Activated CD4-positive, alpha-beta T cell treated with anti-CD3 and anti-CD28 coated beads for 36 hours (primary cell): ENCODE measurements at places on chromosomes 16 and 17.

DNA sequence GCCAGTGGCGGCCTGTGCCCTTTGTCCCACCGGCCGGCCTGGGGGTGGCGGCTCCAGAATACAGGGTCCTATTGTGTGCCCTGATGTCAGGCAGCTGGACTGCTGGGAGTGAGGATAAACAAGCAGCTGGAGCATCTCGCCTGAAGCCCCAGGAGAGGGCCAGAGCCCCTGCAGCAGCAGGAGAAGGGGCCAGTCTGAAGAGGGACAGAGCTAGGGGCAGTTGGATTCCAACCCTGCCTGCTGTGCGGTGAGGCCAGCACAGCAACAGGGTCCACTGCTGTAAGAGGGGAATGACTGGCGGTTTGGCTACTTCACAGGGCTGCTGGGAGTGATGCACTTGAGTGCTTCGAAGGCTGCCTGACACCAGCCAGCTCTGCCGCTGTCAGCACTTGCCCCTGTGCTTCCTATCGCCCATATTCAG, 25.0 kb downstream of the RAB11FIP4 start:
- no peak for DNase-seq

- DNase-seq = no peak
Measured at GRCh38 chr17:75799402-75799801, 14.8 kb downstream of the UNK start.

GRCh38 chr17:2704890-2705248, 6.7 kb downstream of the CLUH start:
- DNase-seq = no peak

DNA sequence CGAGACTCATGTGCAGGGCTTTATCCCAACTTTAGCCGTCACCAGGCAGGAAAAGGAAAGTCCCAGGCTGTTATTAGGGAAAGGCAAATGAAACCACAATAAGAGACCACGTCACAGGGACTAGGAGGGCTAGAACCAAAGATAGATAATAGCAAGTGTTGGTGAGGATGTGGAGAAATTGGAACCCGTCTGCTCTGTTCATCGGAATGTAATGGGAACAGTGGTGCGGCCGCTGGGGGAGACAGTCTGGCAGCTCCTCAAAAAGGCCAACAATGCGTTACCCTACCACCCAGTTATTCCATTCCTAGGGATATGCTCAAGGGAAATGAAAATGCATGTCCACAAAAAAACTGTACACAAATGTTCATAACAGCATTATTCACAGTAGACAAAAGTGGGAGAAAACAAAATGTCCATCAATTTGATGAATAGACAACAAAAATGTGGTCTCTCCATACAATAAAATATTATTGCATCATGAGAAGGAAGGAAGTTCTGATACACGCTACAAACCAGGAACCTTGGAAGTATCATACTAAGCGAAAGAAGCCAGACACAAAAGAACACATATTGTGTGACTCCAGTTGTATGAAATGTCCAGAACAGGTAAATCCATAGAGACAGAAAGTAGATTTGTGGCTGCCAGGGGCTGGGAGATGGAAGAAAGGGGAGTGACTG, 19.5 kb upstream of the USP10 start:
- DNase-seq = no peak

- peak; percentile 66 for DNase-seq
Measured at GRCh38 chr16:50274326-50275097, 8.2 kb downstream of the ADCY7 start.

DNA sequence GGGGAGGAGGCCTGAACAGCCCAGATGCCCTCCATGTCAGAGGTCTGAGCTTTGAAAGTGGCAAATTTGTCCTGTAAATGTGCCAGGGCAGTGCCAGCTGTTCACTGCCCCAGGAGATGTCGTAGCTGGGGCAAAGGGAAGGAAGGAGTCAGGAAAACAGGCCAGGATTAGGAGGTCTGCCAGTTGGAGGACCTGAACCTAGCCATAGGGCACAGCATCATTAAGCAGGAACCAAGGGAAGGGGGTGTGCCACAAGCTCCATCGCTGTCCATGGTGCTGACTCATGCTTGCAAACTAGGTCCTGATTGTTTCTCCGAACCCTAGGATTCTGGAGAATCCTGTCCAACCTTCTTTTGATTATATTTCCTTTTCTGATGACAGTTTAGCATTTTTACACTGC, 124.2 kb downstream of the TMEM132E start:
- peak; percentile 60 for DNase-seq

DNA sequence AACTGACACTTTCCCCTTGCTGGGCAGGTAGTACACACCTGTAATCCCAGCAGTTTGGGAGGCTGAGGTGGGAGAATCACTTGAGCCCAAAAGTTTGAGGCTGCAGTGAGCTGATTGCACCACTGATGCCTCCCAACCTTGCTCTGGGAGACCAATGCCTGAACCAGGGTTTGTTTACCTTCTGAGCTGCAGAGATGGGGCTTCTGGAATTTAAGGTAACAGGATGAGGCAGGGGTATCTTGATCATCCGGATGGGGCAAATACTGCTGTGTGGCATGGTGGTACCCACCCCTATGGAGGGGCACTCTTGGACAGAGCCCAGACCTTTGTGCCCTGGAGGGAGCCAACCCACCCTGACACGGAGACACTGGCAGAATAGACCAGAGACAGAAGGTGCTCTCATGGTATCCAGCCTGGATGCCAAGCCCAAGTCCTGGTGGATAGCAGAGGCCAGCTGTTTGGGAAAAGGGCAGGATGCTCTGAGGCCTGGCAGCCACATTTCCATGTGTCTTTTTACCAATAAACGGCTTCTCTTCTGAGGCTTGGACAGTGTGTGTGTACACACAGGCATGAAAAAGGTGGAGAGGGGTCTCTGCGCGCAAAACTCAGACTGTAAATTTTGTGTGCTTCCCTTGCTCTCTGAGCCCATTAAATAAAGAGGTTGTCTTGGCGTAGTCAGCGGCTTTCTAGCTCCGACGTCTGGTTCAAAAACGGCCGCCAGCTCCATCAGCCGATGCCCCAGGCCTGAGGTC, 4.4 kb downstream of the ZNF48 start:
- DNase-seq = no peak

DNA sequence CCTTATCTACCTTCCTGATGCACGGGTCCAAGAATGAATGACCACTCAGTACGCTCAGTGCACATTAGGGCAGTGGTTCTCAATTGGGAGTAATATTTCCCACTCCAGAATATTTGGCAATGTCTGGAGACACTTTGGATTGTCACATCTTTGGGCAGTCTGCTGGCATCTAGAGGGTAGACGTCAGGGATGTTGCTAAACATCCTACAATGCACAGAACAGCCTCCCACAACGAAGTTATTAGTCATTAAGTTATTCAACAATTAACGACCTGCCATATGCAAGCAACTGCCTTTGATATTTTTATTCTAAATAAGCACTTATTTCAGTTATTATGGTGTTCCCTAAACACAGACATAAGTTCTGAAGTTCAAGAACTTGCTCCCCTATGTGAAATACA, 669.3 kb downstream of the TOX3 start:
- DNase-seq = no peak

- no peak for DNase-seq
Measured at GRCh38 chr17:72466606-72467005, 345.8 kb downstream of the SOX9 start.

DNA sequence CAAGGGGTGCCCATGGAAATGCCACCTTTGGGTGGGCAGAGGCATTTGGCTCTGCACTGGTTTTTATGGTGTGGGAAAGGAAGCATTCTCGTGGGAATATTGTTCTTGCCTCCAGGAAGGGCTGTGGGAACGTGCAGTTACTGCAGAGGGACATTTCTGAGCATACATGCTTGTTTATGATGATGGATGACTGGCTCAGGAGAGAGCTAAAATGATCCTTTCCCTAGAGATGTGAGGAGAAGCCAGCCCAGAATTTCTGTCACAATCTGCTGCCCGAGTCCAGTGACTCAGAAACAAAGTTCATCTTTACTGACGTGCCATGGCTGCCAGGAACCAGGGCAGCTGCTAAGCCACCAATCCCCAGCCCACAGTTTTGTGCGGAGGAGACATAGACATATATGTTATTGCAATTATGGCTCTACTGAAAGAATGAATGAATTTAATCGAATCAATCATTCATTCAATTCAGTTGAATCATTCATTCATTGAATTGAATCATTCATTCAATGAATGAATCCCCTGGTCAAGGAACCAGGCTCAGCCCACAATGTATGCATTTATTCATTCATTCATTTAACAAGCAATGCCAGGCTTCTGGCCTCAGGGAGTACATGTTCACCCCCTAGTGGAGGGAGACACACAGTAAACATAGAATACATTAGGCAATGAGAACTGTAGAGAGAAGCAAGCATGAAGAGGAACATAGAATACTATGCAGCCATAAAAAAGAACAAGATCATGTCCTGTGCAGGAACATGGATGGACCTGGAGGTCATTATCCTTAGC, 414.4 kb upstream of the HSBP1 start:
- DNase-seq = no peak

- DNase-seq = no peak
Measured at GRCh38 chr16:13077816-13078215, 176.4 kb downstream of the SHISA9 start.

- DNase-seq = peak; percentile 36
Measured at GRCh38 chr17:65243838-65244625, 106.9 kb downstream of the RGS9 start.

DNA sequence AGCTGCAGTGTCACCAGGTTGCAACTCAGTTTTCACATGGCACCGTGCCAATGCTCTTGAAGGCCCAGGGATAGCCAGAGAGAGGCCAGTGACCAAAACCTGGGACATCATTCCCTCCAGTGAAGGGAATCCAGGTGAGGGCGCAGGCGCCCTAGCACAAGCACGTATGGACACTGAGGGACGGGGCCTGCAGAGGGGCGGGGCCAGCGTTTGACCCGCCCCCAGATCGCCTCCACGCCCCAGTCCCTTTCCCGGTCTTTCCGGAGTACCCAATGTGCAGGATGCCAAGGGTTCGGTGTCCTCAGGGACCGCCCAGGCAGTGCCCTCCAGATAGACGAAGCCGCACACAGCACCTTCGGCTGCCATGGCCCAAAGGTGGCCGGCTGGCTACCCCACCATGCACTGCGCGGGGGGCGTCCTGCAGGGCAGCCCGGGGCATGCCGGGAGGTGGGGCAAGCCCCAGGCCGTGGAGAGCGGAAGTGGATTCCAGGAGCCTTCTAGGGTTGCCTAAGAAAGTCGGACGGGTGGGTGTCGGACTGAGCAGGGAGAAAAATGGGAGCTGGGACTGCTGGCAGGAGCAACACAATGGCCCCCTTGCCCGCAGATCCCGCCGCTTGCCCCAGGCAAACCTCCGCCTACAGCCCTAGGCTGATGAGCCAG, 4.6 kb downstream of the SLC12A4 start:
- no peak for DNase-seq

DNA sequence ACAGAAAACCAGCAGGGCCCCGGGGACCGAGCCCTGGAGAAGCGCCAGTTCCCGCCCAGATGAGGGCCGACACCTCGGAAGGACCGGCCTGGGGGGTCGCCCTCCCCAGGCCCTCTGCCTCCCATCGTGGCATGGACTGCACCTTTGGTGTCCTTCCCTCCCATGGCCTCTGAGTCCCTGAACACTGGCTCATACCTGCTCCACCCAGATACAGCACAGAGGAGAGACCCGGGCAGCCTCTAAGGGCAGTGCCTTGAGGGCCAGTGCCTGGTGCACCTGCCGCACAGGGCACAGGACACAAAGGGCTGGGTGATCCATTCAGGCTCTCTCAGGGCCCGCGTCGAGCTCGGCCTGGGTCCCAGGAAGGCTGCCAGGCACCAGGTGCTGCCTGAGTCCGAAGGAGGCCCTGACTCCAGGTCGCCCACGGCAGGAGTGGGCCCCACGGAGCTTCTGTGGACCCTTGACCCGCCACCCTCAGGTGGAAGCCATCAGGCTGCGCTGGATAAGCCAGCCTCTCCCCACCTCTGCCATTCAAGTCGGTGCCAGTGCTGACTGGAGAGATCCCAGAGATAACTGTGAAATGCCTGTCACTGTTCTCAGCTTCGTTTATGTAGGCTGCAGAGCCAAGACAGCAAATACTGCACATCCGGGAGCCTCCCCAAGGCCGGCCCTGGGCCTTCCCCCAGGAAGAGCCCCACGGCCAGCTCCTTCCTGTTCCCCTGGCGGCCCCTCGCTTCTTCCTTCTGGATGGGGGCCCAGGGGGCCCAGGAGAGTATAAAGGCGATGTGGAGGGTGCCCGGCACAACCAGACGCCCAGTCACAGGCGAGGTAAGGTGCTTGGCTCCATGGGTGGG, at the start of gene ZG16B:
ZG16B (plus strand) TSS at position 803 of the 854 bp plus-strand sequence. CDS start 139 bp downstream, outside the sequence.
- no peak for DNase-seq

DNA sequence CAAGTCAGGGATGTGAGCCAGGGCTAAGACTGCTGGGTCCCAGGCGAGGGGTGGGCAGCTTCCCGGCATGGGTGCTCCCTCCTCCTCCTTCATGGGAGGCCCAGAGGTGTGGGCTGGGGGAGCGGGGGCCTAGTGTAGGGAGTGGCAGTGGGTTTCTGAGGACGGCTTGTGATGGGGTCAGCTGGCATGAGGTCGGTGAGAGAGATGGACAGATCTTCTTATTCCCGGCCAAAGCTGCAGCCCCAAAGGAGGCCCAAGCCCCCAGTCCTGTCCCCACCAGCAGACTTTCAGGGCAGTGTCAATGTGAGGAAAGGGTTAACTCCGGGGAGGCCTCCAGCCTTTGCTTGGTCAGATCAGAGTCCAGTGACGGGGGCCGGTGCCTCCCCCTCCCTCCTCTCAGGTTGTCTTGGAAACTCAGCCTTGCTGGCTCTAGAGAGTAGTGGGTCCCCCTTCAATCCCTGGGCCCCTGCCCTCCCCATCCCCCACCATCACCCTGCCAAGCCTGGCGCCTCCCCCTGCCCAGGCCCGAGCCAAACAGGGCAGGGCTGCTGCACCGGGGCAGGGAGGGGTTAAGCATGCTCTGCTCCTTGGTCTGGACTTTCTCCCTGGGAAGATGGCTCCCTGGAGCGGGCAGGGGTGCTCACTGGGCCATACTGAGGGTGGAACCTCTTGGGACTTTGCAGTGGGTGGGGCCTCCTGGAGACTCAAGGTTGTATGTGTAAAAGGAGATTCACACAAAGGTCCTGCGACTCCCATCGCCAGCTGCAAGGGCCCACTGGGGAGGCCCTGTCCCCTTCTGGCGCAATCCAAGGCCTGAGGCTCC, 12.4 kb downstream of the NAT9 start:
- no peak for DNase-seq

DNA sequence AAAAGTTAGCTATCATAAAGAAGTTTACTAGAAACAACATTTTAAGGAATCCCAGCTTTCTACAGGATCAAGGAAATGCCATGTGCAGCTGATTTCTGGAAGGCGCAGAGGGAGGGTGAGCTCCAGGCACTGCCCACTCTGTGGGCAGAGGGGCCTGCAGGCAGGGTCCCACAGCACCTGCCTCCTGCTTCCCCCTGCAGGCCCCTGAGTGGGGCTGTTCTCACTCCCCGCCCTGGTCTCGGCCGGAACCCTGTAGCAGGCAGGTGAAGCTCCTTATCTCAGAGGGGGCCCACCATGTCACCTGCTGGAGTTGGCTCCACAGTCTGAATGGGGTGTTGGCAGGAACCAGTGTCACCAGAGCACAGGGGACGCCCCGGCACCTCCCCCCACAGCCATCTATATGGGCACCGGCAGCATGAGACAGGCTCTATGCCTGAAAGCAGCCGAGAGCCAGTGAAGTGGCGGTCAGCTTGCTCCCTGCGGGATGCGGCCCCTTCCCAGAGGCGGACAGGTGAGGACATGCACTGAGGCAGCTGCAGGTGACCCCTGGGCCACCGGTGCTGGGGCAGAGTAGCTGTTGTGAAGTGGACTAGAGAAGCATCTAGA, 47.6 kb upstream of the FASN start:
- DNase-seq = no peak
